Articular chondrocyte of knee joint (primary cell): ENCODE measurements at places on chromosomes 3 and 15. TPM values are rescaled to one million over a fixed set of nuclear protein-coding genes. Genes with fewer than 3 reads are reported as not detected.

SIDT1 gene
- total RNA-seq, result not detected in 2 replicates

FRMD4B gene
- 42.7 and 52.8 TPM in 2 replicates for total RNA-seq

TGM5 gene
- 0.22 and 0.78 TPM in 2 replicates for total RNA-seq

CCK gene
- 0.13 TPM in 1 of 2 replicates, not detected in the other for total RNA-seq

POPDC2 gene
- total RNA-seq, result 0.65 and 1.3 TPM in 2 replicates

IL17RC gene
- 41.4 and 51.8 TPM in 2 replicates for total RNA-seq

SEMA3F gene
- 9.5 and 14.2 TPM in 2 replicates for total RNA-seq

CLDN1 gene
- total RNA-seq, result 0.26 and 2.7 TPM in 2 replicates

CHRD gene
- 1.7 and 4.7 TPM in 2 replicates for total RNA-seq

TP53BP1 gene
- 86.2 and 86.8 TPM in 2 replicates for total RNA-seq

C3orf22 gene
- total RNA-seq, result not detected in 2 replicates

TRPM1 gene
- not detected in 2 replicates for total RNA-seq

SERINC4 gene
- total RNA-seq, result 0.13 TPM in 1 of 2 replicates, not detected in the other

CFAP20DC gene
- 4.2 and 6.2 TPM in 2 replicates for total RNA-seq

GCSAM gene
- total RNA-seq, result not detected in 2 replicates

ROPN1 gene
- 0.22 TPM in 1 of 2 replicates, not detected in the other for total RNA-seq

CEMIP gene
- total RNA-seq, result 1,480 and 1,735 TPM in 2 replicates
